ENCODE measurements at places on chromosomes 7 and 10. TPM values are rescaled to one million over a fixed set of nuclear protein-coding genes. Genes with fewer than 3 reads are reported as not detected.

HEPACAM2 gene
- 0.28 TPM for polyA plus RNA-seq

NPSR1 gene
- polyA plus RNA-seq: not detected

DPY19L1 gene
- 4.3 TPM for polyA plus RNA-seq

ETV1 gene
- polyA plus RNA-seq: 9.7 TPM

GBF1 gene
- polyA plus RNA-seq: 23.3 TPM

NANOS1 gene
- polyA plus RNA-seq: 1.0 TPM

TEX36 gene
- not detected for polyA plus RNA-seq

VPS37D gene
- 0.88 TPM for polyA plus RNA-seq

GRM8 gene
- polyA plus RNA-seq: 0.20 TPM

WEE2 gene
- not detected for polyA plus RNA-seq

TFPI2 gene
- polyA plus RNA-seq: 41.2 TPM

RSPH10B gene
- polyA plus RNA-seq: 0.10 TPM

CALCR gene
- polyA plus RNA-seq: 0.10 TPM

PTPN20 gene
- polyA plus RNA-seq: 5.9 TPM

FAM25C gene
- 41.1 TPM for polyA plus RNA-seq

OR6V1 gene
- not detected for polyA plus RNA-seq

ZNF425 gene
- 1.9 TPM for polyA plus RNA-seq

GATA3 gene
- not detected for polyA plus RNA-seq

SPDYE1 gene
- 0.05 TPM for polyA plus RNA-seq

MEST gene
- polyA plus RNA-seq: 4.9 TPM

TMEM196 gene
- polyA plus RNA-seq: 0.10 TPM

EGFR gene
- 11.3 TPM for polyA plus RNA-seq

CDK6 gene
- polyA plus RNA-seq: 2.8 TPM

ATG9B gene
- not detected for polyA plus RNA-seq

ANKRD61 gene
- not detected for polyA plus RNA-seq

SEMA3E gene
- 0.38 TPM for polyA plus RNA-seq

CPEB3 gene
- polyA plus RNA-seq: 1.9 TPM

TUBAL3 gene
- polyA plus RNA-seq: 10.6 TPM

NUTM2A gene
- polyA plus RNA-seq: 0.59 TPM

HHEX gene
- polyA plus RNA-seq: 4.5 TPM
